ENCODE measurements at places on chromosomes 16 and 17. TPM values are rescaled to one million over a fixed set of nuclear protein-coding genes. Genes with fewer than 3 reads are reported as not detected.

Gene PLA2G10
- not detected for total RNA-seq

Gene CNGB1
- total RNA-seq = not detected

Gene P3H4
- total RNA-seq = 85.1 TPM

Gene LPCAT2
- 28.5 TPM for total RNA-seq

- DNase-seq = no peak
Observed at GRCh38 chr17:8153525-8153956, 1.3 kb upstream of the PER1 start.

- DNase-seq = no peak
Observed at GRCh38 chr17:80940171-80941123, 51.2 kb upstream of the CHMP6 start.

- no peak for DNase-seq
Observed at GRCh38 chr16:533391-534123, 6.0 kb downstream of the CAPN15 start.

- no peak for DNase-seq
Observed at GRCh38 chr16:81544261-81544660, 99.7 kb downstream of the CMIP start.

GRCh38 chr17:78108726-78109488 is 19.6 kb downstream of the TMC6 start:
- no peak for DNase-seq

DNA sequence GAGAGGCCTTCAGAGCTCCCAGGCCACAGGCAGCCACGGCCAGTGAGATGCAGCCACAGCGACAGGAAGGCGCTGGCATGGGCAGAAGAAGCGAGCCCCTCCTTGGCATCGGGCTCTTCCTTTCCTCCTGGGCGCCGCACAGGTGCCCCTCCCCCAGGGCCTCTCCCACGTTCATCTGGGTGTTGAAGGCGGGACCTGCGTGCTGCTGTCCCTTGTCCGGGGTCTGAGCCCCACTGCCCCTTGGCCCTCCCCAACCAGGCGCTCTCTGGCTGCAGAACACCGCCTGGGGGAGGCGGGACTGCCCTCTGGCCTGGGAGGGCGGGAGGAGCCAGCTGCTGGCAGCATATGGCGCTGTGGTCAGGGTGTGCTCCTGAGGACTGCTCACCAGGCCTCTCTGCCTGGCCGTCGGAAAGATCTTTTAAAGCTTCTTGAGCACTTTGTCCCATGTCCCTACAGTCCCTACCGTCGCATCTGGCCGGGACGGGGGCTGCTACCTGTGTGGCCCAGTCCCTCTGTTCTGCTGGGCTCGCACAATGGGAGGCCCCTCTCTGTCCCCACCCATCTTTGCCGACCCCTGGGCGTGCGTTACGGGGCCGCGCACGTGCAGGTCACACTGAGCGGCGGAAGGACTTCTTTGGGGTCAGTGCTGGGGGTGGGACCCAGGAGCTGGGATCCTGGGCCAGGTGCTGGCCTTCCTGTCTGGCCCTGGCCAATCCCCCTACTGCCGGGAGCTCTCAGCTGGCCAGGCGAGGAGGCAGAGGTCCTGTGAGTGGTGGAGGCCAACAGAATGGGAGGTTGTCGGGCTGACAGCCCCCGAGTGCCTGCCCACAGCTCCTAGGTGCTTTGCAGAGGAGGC is 1.7 kb downstream of the SLC25A10 start:
- DNase-seq = no peak

GRCh38 chr17:49434821-49435670 is 20.4 kb upstream of the PHB1 start:
- DNase-seq = peak; percentile 16

DNA sequence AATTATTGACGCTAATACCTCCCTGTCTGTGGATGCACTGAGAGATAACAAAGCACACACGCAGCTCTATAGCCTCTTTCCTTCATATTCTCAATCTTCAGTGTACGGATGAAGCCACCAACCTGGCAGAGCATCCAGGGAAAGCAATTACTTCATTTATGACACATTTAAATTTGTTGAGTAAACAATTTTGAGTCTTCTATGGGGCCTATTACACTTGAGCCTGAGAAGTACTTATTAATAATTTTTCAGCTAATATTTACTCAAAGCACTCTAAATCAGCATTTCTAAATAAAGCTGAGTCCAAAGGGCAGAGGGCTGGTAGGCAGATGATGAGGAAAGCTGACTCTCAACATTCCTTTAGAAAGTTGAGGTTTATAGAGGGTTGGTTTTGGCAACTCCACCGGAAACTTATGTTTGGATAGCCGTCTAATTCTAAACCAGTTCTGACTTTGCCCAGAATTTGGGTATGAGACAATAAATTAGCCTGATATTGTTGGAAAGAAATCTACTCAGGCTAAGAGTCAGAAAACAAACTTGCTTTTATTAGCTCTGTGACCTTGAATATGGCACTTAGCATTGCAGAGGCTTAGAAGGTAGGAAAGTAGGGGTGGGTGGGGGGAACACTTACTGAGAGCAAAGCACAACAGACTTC is 643.5 kb downstream of the CDH11 start:
- no peak for DNase-seq

- DNase-seq = no peak
Observed at GRCh38 chr17:8189041-8189710, 804 bp downstream of the BORCS6 start.

- no peak for DNase-seq
Observed at GRCh38 chr16:85988306-85988705, 89.3 kb downstream of the IRF8 start.

DNA sequence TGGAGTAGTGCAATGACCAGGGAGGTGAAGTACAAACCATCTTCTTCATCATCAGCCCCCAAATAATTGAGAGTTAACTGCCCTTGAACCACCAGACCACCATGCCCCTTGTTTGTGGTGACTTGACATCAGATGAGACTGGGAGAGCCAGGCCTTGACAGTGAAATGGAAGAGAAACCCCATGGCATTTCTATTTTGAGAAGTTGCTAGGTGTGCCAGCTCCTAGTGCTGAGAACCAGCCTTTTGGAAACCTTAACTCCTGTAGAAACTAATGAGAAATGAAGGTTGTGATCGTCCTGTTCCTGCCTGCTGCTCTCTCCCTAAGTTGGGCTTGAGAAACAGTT is 2.8 kb downstream of the TMEM94 start:
- no peak for DNase-seq

- DNase-seq = no peak
Observed at GRCh38 chr17:48483471-48484131, 47.2 kb downstream of the HOXB1 start.

All from glomerular endothelial cell (primary cell).